ENCODE measurements at places on chromosomes 5 and 9.

DNA sequence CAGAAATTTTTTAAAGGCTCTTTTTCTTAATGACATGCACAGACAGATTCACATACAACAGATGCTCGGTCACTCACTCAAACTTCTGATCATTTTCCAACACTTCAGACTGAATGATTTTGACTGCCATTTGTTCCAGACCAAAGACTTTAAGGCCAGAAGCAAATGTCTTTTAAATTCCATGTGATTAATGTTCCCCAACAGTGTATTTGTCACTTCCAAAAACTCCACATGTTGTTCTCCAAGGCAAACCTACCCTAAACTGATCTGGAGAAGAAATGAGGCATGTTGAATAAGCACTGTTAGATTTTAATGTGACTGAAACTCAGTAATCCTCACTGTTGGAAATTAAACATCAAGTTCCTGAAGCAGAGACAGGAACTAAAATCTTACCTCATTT, 366.7 kb downstream of the GABRG2 start:
- DNase-seq, result no peak

DNA sequence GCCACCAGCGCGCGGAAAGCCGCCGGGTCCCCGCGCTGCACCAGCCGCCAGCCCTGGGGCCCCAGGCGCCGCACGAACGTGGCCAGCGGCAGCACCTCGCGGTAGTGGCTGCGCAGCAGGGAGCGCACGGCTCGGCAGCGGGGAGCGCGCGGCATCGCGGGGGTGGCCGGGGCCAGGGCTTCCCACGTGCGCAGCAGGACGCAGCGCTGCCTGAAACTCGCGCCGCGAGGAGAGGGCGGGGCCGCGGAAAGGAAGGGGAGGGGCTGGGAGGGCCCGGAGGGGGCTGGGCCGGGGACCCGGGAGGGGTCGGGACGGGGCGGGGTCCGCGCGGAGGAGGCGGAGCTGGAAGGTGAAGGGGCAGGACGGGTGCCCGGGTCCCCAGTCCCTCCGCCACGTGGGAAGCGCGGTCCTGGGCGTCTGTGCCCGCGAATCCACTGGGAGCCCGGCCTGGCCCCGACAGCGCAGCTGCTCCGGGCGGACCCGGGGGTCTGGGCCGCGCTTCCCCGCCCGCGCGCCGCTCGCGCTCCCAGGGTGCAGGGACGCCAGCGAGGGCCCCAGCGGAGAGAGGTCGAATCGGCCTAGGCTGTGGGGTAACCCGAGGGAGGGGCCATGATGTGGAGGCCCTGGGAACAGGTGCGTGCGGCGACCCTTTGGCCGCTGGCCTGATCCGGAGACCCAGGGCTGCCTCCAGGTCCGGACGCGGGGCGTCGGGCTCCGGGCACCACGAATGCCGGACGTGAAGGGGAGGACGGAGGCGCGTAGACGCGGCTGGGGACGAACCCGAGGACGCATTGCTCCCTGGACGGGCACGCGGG, at the start of gene TERT:
Gene TERT (minus strand): TSS at position 234 of the 815 bp plus-strand sequence. CDS start 79 bp downstream, at position 155.
- DNase-seq, result no peak

DNA sequence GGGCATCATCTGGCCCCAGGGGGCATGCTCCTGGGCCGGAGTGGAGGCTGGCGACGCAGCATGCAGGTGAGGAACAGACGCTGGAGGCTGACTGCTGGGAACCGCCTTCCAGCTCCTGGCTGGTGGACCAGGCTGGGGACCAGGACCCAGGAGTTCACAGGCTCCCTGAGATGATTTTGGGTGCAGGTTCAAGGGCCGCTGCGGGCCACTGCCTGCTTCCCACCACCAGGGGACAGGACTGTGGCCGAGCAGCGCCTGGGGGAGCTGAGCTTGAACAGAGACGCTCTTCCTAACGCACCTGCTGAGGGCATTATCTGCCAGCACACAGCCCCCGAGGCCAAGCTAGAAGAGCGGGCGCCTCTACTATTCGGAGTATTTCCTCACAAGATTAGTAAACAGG, 132.1 kb upstream of the RAPGEF1 start:
- no peak for DNase-seq

- no peak for DNase-seq
Measured at GRCh38 chr5:56375011-56375410, 141.9 kb upstream of the ANKRD55 start.

Data from GM04503 (cell line).